T-helper 17 cell (primary cell): ENCODE measurements at places on chromosomes 2 and 18.

GRCh38 chr2:88057437-88057844 is 1.9 kb upstream of the KRCC1 start:
- peaks cover 37% of the 10 kb centered on the region for H3K4me1 ChIP-seq
- DNase-seq: no peak
- H3K27me3 ChIP-seq: no peaks in the 10 kb centered on the region
- H3K36me3 ChIP-seq: peaks cover 2% of the 10 kb centered on the region
- H3K4me3 ChIP-seq: peak overlapping the region; percentile 25

- H3K27me3 ChIP-seq: peaks cover 40% of the 10 kb centered on the region
- no peak for DNase-seq
- H3K27ac ChIP-seq: no peak overlapping the region
Measured at GRCh38 chr2:238216651-238217184, 13.2 kb upstream of the ILKAP start.

GRCh38 chr2:126399001-126399400 is 257.0 kb upstream of the GYPC start:
- no peak overlapping the region for H3K27ac ChIP-seq
- no peaks in the 10 kb centered on the region for H3K4me1 ChIP-seq
- peaks cover 2% of the 10 kb centered on the region for H3K36me3 ChIP-seq
- peaks cover 49% of the 10 kb centered on the region for H3K27me3 ChIP-seq

DNA sequence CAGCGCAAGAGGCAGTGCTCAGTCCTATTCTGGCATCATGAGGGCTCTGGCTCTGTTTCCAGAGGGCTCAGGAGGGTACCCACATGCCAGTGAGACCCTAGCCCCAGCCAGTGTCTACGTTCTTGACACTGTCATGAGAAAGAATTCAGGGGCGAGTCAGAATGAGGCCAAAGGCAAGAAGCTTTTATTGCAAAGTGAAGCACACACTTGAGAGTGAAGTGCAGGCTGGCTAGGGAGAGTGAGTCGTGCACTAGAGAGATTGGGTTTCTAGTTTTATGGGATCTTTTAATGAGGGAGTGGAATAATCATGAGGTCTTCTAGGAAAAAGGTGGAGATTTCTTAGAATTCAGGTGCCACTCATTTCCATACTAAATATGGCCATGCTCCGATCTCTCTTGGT is 164.1 kb downstream of the DCDC2C start:
- H3K27me3 ChIP-seq: no peaks in the 10 kb centered on the region
- no peaks in the 10 kb centered on the region for H3K4me1 ChIP-seq
- no peak overlapping the region for H3K4me3 ChIP-seq
- H3K36me3 ChIP-seq: no peaks in the 10 kb centered on the region

GRCh38 chr2:222756951-222757650 is 85.6 kb downstream of the MOGAT1 start:
- H3K4me1 ChIP-seq: no peaks in the 10 kb centered on the region
- H3K27ac ChIP-seq: no peak overlapping the region
- H3K36me3 ChIP-seq: no peaks in the 10 kb centered on the region
- peaks cover 3% of the 10 kb centered on the region for H3K27me3 ChIP-seq
- H3K4me3 ChIP-seq: no peak overlapping the region

GRCh38 chr18:34767601-34768027 is 57.5 kb downstream of the DTNA start:
- no peak for DNase-seq
- no peak overlapping the region for H3K27ac ChIP-seq
- H3K36me3 ChIP-seq: no peaks in the 10 kb centered on the region

DNA sequence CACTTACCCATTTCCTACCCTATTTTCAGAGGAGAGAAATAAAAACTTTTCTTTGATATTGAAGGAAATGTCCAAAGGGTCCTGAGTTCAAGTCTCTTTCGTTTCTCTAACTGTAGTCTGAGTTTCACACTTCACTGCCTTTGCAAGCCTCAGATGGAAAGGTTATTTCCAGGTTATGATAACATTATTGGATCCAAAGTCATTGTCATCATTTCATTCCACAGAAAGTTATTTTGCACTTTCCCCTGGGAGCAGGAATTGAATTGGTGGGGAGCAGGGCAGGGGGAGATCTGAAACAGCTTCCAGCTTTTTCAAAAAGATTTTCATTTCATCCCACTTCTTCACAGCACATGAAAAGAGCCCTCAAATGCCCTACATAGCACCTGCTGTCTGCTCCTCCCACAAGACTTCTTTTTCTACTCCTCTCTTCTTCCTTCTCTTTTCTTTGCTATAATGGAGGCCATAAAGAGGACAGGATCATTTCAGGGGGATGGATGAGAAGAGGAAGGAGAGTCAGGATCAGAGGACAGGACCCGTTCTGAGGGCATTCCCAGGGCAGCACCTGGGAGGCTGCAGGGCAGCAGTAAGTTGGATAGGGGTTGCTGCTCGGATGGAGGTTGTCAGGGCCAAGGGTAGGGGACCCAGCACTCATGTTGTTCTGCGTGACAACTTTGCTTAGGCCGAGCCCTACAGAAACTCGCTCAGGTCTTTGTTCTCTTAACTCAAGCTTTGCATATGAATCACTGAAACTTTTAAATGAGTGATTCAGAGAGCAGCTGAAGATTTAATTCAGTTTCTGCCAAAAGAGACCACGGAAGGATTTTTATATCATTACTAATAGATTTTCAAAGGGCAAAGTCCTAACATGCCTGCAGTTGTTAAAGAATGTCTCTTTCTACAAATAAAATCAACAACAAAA is 11.4 kb upstream of the GALNT5 start:
- H3K36me3 ChIP-seq: no peaks in the 10 kb centered on the region
- peaks cover 7% of the 10 kb centered on the region for H3K4me1 ChIP-seq
- no peak for DNase-seq
- H3K27ac ChIP-seq: no peak overlapping the region
- peaks cover 7% of the 10 kb centered on the region for H3K27me3 ChIP-seq
- no peak overlapping the region for H3K4me3 ChIP-seq
